ENCODE measurements at places on chromosomes 13 and 19.

- DNase-seq = no peak
Observed at GRCh38 chr13:76892488-76892887, 6.3 kb upstream of the KCTD12 start.

DNA sequence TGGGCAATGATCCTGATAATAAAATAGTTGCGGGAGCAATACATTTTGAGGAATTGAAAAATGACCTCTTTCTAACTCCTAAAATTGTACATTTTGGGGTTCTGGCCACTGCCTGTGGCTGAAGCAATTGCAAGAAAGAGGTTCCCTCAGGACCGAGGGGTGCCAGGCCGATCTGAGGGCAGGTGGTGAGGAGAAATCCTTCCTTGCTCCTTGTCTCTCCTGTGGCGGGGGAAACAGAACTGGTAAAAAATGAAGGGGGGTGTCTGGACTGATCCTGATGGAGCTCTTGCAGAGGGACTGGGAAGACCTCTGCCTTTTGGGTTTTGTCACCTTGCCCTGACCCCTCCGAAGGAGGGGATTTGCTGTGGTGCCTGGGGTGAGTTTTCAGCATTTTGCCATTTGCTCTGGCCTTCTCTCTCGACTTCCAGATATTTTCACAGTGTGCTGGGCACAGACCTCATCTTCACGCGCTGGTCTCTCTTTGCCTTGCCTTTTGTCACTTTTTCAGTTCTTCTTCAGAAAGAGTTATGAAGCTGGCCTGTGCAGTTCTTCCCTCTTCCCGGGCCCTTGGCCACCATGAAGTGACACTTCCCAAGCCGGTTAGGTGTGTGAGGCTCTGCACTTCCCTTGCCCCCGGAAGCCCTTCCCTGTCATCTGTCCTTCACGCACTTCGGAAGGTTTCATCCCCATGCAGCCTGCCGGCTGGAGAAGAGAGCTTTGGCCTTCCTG, 22.2 kb downstream of the NFIX start:
- no peak for DNase-seq

- DNase-seq = no peak
Observed at GRCh38 chr19:590750-591098, 1.0 kb downstream of the HCN2 start.

GRCh38 chr19:49201042-49201441, 43.5 kb downstream of the TRPM4 start:
- DNase-seq = no peak

DNA sequence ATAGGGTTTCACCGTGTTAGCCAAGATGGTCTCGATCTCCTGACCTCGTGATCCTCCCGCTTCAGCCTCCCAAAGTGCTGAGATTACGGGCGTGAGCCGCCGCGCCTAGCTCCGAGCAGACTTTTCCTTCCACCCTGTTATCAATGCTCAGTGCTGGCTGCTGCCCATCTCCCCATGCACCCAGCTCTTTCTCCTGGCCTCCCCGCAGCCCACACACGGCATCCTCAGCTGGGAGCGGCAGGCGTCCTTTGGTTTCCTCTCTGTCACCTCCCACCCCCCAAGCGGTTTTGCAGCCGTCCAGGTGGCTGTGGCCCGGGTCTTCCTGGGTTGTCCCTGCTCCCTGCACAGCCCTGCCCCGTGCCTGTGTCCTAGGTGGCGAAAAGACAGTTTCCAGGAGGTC, 12.1 kb downstream of the PRR22 start:
- no peak for DNase-seq

DNA sequence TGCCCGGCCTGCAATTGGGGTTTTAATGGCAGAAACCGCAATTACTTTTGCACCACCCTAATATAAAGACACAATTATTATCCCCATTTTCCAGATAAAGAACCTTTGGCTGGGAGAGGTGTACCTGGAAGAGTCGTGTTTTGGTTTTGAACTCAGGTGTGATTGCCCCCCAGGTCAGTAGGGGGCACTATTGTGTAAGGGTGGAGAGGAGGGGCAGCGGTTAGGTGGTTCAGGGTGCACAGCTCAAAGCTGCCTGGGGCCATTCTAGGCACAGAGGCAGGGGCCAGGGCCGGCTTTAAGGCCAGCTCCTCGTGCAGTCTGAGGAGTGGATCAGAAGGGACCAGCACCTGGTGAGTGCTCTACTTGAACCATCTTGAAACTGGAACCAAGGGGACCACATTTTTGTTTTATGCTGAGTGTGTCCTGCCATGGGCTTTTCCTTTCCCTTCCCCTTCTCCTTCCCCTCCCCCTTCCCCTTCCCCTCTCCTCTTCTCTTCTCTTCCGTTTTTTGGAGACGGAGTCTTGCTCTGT, 5.8 kb upstream of the FCGRT start:
- DNase-seq = peak; percentile 80

GRCh38 chr19:19032420-19033175, 719 bp downstream of the SUGP2 start:
- DNase-seq = peak; percentile 77

GRCh38 chr13:99422586-99423220, 78.6 kb upstream of the TM9SF2 start:
- DNase-seq = no peak
